Neural progenitor cell (in vitro differentiated cells): ENCODE measurements at places on chromosomes 16 and 17.

GRCh38 chr16:50373780-50374179 is 5.0 kb upstream of the BRD7 start:
- no peak for DNase-seq

DNA sequence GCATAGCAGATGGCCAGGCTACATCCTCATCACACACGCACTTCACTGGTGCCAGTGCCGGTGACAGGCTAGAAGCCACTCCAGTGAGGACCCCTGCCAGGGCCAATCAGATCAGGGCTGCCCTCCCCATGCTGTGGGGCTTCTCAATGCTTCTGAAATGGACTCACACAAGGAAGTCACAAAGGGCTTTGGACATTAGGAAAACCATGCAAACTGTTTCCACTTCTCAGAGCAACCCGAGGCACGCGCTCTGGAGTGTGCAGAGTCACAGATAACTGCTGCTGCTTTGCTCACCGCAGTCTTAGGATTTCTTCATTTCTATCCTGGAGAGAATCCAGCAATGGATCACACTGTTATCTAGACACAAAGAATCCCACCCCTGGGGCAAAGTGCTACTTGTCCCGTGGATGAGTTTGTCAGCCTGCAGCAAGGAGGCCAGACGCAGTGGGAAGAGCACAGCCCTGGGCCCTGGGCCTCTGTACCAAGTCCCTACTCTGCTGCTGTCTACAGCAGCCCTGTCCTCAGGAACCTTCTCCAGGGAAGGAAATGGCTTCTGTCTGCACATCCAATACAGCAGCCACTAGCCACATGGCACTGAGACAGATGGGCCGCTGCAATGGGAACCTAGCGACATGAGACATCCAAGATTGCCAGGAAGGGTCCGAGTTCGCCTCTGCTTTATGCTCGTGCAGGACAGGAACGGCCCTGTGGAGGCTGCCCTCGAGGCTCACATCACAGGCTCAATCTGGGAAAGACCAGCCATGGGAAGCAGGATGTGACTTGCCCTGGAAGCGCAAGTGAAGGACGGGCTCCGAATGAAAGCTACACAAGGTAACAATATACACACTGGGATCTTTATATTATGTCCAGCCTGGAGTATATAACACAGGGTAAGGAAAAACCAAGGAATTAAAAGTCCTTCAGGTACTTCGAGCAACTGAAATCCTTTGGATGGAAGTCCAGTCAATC is 169.3 kb downstream of the ZFHX3 start:
- no peak for DNase-seq

GRCh38 chr17:74210191-74211140 is 2.9 kb upstream of the TTYH2 start:
- DNase-seq: peak; percentile 67

- DNase-seq: no peak
Measured at GRCh38 chr16:23902748-23903414, 67.1 kb downstream of the PRKCB start.

- DNase-seq: no peak
Measured at GRCh38 chr17:47829870-47830269, 1.5 kb downstream of the MRPL10 start.

DNA sequence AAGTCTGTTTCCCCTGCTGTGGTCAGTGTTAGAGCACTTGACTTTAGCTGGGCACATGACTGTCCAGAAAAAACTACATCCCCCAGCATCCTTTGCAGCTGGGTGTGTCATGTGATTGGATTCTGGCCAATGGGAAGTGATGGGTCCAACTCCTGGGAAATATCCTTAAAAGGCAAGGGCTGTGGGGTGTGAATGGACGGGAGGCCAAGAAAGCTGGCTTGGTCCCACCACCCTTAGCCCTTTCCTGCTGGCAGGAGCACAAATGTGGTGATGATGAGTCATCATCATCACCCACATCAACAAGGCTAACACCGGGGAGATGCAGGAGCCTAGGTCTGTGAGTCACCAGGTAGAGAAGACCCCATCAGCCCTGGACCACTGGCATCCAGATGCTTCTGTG is 341.7 kb downstream of the C16orf95 start:
- peak; percentile 56 for DNase-seq

- DNase-seq: peak; percentile 89
Measured at GRCh38 chr17:74457146-74457819, 9.2 kb upstream of the CD300A start.

DNA sequence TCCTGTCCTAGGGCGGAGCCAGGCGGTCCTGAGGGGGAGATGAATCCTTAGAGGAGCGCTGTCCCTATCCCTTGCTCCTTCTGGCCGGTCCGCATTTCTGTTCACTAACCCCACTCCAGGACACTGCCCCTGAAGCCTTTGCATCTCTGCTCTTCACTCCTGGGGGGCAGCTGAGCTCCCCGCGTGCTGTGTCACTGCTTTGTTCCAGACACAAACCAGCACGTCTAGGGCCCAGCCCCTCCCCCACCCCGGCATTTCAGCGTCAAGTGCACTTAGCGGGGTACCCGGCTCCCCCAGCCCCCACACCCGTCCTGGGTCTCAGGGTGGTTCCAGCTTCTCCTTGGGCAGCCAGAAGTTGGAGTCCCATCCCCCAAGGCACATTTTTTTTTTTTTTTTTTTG is 8.9 kb downstream of the CORO6 start:
- no peak for DNase-seq

DNA sequence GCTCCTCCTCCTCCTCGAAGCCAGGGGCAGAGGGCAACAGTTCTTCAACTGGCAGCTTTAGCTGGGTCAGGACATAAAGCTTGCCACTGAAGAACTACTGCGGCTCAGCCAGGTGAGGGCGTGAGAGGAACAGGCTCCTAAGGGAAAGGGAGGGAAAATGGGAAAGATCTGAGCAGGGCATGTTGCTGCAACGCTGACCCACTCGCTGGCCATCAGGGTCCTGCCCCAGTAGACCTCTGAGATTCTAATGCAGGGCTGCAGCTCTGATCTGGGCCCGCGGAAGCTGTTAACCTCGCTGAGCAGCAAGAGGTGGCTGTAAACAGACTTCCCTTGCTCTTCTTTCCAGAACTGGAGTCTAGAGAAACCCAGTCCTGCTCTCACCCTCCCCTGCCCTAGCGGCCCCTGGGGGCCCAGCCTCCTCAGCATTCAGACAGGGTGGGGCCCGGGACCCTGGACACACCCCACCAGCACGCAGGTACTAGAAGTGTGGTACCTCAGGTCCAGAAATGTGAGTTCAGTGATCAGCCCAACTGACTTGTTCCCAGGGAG is 3.8 kb upstream of the TLCD2 start:
- DNase-seq: peak; percentile 86

- no peak for DNase-seq
Measured at GRCh38 chr17:49480836-49481615, 14.1 kb upstream of the NGFR start.

- no peak for DNase-seq
Measured at GRCh38 chr16:51822471-51822870, 671.4 kb upstream of the SALL1 start.

- DNase-seq: no peak
Measured at GRCh38 chr17:32631341-32632096, 144.7 kb downstream of the CDK5R1 start.

DNA sequence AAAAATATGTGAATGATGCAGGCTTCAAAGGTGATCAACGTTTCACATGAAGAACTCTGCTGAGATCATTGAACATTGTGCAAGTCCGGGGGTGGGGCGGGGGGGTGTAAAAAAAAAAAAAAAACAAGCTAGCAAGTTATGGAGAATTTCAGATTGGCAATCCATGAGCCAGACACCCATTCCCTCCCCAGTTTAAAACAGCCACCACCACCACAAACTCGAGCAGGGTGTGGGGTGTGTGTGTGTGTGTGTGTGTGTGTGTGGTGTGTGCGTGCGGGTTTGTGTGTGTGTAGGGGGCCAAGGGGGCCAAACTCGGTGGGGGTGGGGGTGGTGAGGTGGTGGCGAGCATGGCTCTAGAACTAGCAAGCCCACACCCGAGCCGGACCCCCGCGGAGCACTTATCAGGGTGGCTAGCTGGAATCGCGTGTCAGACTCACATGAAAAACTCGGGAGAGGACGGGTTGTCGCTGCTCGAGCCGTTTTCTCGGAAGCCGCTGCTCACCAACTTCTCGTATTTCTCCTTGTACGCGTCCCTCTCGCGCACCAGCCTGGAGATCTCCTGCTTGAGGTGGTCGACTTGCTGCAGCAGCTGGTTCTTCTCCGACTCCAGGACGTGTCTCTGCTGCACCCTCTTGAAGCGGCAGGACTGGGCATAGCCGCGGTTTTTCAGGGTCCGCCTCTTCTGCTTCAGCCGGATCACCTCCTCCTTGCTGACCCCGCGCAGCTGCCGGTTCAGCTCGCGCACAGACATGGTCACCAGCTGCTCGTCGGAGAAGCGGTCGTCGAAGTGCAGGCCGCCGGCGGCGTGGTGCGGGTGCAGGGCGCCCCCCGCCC is 2.0 kb downstream of the MAF start:
- DNase-seq: peak; percentile 87

DNA sequence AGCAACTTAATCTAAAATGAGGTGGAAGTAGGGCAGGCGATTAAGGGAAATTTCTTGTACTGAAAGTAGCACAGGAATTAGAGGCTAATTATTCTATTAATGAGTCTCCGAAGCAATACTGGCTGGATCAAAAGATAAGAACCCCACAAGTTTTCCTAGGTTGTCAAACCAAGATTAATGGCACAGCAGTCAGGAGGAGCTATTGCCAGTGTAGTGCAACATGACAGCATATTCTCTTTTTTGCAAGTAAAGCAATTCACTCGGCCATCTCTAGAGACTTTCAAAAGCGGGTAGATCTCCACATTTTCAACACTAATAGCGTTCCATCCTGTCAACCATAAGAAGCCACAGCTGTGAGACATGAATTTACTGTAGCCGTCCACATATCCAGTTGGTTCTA is 81.2 kb downstream of the CYB561 start:
- DNase-seq: no peak
